ENCODE measurements at places on chromosomes 4 and X.

- DNase-seq = no peak
These were observed 19.6 kb downstream of the CYP2U1 start for GRCh38 chr4:107950746-107951540.

- DNase-seq = no peak
These were observed 1.0 kb upstream of the THAP9 start for GRCh38 chr4:82899374-82900065.

DNA sequence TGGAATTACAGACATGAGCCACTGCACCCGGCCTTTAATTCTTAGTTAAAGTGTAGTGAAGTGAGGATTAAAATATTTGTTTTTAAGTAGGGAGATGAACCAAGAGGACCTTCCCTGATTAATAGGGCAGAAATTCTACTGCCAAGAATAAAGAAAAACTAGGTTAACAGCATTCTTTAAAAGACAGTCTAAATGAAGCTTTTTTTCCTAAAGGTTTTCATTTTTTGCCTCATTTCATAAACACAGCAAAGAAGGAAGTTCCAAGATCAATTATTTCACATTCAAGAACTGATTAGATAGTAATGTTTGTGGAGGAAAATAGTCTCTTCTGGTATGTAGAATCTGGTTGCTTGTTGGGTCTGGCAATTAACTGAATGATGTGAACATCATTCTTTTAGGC is 112.1 kb upstream of the ARSJ start:
- DNase-seq = no peak

- DNase-seq = no peak
These were observed 94.4 kb downstream of the NWD2 start for GRCh38 chr4:37338972-37339371.

DNA sequence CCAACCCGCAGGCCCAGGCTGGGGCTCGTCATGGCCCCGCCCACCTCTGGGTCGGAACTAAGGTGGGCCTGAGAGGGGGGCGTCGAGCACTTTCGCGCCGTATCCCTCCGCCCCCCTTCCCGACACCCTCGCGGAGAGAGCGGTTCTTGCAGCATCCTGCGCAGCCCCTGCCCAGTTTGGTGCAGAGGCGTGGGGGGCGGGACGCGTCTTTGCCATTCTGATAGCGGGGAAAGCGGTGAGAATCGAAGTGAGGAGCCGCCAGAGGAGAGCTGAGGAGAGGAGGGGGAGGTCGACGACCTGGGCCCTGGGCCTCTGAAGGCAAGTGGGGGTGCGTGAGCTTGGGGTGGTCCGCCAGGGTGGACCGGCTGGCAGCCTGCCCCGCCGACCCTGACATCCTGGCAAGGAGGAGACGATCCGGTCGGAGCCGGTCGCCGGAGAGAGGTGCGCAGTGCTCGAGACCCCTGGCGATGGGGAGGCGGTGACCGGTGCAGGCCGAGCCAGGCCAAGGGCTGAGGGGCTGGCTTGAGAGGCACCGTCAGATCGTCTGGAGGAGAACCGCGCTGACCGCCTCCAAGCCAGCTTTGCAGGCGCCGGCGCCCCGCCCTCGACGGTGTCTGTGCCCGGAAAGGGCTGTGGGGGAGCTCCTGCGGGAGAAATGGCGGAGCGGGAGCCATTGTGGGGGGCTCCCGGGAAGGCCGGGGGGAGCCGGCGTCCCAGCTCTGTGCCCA is 25.5 kb downstream of the GPRASP3 start:
- peak; percentile 51 for DNase-seq

GRCh38 chr4:166174717-166175490 is 301.9 kb downstream of the TLL1 start:
- DNase-seq = no peak
